H4 (cell line): ENCODE measurements at places on chromosomes 3 and 15.

DNA sequence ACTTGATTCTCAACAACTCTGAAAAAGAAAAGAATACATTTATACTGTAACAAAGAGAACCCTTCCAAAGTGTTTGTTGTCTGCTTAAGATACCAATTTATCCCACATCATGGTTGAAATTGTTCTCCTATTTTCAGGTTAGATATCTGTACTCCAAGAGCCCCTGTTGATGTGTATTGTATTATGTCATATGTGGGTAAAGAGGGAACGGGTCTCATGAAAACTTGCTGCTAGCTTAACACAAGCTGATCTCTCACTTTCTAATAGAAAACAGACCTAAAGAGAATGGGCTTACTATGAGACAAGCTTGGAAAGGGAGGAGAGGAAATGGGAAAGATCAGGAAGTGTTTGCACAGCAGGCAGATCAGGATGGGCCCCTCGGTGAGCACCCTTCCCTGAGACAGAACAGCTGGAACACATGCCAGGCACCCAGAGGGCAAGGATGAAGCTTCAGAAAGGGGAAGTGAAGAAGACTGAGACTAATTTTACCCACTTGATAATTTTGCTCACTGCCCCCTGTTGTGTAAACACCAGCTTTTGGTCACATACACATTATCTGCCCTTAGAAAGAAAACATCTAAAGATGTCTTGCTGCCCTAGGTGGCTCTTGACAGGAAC, 747.9 kb upstream of the CCDC54 start:
- no peak for DNase-seq

- no peak for DNase-seq
Observed at GRCh38 chr3:178532476-178532875, 3.8 kb upstream of the KCNMB2 start.

GRCh38 chr3:8983591-8983990, 20.3 kb upstream of the RAD18 start:
- no peak for DNase-seq

DNA sequence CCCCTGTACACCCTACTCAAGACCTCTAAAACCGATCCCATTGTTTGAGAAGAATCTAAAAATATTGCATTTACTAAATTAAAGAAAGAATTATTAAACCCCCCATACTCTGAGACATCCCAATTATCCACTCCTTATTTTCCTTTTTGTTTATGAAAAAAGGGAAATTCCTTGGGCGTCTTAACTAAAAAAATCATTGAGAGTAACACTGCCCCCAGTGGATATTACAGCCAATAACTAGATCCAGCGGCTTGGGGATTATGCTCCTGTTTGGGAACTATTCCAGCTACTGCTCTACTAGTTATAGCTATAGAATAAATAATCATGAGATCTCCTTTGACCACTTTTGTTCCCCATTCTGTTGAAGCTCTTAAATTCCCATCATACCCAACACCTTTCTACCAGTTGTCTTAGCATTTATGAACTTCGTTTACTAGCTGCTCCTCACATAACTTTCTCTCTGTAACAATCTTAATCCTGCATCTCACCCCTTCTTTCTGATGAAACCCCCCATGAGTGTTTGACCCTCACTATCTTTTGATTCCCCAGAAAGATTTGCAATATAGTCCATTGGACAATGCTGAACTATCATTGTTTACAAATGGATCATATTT, 12.7 kb upstream of the CFAP91 start:
- peak; percentile 36 for DNase-seq

DNA sequence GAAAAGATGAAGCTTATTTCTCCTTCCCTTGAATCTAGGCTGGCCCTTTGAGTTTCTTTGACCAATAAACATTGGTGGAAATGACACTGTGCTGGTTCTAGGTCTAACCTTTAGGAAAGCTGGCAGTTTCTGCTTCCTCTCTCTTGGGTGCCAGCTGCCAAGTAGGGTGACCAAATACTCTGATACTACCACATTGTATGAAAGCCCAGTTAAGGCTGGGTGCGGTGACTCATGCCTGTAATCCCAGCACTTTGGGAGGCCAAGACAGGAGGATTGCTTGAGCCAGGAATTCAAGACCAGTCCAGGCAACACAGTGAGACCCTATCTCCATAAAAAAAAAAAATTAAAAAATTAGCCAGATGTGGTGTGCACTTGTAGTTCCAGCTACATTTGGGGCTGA, 320.7 kb downstream of the ZNF621 start:
- DNase-seq = no peak

DNA sequence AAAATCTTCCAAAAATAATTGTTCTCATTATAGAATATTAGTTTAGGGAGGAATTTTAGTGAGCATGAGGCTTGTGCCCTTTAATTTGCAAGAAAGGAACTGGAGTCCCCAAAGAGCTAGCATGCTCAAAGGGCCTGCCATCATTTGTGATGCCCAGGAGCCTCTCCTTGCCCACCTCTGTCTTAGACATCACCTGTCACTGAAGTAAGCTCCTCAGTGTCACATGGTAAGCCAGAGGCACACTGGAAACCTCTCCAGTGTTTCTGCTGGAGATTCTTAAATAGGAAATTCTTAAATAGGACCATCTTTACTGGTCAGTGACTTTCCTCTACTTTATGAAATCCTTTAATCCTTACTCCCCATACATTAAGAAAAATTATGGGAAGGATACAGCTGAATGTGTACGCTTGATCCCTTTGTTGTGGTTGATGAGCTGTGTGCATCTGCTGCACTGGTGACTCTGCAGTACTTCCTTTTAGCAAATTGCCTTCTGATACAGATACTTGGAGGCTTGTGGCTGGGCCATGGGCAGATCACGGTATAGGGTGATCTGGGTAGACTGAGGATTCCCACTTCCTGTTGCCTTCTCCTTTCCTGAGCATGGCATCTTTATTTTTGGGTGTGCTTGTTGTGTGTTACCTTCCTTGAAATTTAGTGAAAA, 197.4 kb downstream of the KLHL25 start:
- no peak for DNase-seq

GRCh38 chr3:97705764-97706163, 58.8 kb upstream of the ARL6 start:
- DNase-seq = no peak

DNA sequence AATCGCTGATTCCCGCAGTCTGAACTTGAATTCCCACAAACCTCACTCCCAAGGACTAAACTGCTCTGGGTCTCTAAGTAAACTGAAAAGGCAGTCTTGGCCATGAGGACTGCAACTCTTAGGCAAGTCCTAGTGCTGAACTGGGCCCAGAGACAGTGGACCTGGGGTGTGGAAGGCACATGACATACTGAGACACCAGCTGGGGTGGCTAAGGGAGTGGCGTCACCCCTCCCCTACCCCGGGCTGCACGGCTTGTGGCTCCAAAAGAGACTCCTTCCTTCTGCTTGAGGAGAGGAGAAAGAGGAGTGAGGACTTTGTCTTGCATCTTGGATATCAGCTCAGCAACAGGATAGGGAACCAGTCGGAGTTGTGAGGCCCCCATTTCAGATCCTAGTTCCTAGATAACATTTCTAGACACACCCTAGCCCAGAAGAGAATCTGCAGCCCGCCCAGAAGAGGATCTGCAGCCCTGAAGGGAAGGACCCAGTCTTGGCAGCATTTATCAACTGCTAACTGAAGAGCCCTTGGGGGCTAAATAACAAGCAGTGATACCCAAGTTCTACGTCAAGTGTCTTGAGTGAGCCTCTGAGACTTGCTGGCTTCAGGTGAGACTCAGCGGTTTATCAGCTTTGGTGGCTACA, 110.7 kb upstream of the C3orf80 start:
- no peak for DNase-seq

DNA sequence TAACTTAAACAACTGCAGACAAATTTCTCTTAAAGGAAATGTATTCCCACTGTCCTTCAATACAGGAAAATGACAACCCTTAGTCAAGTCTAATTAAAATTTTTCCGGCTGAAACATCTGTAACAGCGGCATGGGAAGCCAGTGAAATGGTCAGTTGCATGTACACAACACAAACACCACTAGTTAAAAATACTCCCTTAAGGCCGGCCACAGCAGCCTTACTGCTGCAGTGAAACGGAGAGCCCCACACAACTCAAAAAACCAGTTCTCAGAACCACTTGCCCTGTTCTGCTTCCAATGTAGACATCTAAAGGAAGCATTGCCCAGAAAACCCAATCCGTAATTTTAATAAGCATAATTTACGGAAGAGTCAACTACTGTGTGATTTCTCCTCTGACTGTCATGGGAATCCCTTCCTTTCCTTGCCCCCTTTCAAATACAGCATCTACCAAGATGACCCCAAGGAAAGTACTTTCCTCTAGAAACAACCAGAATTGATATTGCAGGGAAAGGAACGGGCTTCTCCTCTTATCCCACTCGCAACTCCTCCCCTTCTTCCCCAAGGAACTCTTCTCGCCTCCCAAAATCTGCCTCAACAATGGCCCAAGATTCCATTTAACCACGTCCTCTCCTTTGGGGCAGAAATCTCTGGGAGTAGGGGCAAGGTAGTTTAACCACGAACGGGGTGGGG, 1.6 kb downstream of the FBN1 start:
- no peak for DNase-seq

GRCh38 chr3:160951642-160952487, 153.3 kb downstream of the B3GALNT1 start:
- DNase-seq = no peak

DNA sequence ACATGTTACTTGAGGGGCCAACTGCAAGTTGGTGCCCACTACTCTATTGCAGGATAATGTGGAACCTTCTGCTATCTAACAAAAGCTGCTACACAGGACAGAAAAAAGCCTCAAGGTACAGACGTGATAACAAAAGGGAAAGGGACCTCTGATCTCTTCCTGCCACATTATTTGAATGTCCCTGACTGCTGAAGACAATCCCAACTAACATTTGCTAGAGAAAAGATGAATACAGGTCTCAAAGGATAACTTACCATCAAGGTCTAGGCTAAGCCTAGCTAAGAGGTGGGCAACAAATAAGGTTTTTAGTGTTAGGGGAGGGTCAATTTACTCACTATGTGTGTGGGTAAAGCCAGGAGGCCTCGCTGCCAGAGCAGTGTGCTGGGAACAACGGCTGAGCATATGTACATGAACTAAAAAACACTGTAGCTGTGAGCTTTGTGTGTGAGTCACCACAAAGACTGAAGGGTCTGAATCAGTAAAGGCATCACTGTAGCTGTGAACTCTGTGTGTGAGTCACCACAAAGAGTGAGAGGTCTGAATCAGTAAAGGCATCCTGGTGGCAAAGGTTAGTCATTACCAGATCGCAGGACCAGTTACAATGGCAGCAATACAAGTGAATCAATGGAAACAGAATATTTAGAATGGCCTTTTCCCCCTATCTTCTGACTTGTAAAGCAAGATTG, 111.7 kb downstream of the LMLN start:
- DNase-seq = peak; percentile 91

- DNase-seq = peak; percentile 18
Observed at GRCh38 chr3:131072845-131073244, 46.2 kb downstream of the NEK11 start.

- DNase-seq = no peak
Observed at GRCh38 chr3:189718215-189718614, 87.0 kb downstream of the TP63 start.

DNA sequence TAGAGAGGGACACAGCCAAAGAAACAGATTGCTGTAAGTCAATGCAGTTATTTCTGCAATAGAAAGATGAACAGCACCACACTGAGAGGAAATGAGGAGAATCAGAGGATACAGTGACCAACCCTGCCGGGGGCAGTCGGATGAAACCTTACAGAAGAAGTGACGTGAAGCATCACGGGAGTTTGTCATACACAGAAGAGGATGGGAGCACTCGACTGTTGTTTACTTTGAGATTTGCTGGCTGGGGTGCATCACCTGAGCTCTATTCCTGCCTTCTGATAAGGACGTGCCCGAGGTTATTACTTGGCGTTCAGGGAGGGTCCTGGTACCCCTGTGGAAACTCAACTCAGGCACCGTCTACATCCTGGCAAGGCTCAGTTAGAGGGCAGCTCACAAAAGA, 45.4 kb downstream of the MAGEF1 start:
- no peak for DNase-seq

DNA sequence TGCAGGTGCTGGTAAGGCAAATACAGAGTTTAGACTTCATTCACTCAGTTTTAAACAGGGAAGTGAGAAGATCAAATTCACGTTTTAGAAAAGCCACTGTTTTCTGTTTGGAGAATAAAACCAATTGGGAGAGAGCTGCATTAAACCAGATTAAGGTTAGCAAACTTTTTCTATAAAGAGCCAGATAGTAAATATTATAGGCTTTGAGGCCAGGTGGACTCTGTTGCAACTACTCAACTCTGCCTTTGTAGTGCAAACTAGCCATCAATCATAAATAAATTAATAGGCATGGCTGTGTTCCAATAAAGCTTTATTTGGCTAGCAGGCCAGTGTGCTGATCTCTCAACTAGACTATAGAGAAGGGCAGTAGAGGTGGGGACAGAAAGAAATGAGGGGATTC, 33.5 kb downstream of the SUCLG2 start:
- no peak for DNase-seq

- no peak for DNase-seq
Observed at GRCh38 chr3:185912512-185912911, 25.3 kb downstream of the TRA2B start.

GRCh38 chr3:155807823-155808222, 1.7 kb upstream of the C3orf33 start:
- no peak for DNase-seq

DNA sequence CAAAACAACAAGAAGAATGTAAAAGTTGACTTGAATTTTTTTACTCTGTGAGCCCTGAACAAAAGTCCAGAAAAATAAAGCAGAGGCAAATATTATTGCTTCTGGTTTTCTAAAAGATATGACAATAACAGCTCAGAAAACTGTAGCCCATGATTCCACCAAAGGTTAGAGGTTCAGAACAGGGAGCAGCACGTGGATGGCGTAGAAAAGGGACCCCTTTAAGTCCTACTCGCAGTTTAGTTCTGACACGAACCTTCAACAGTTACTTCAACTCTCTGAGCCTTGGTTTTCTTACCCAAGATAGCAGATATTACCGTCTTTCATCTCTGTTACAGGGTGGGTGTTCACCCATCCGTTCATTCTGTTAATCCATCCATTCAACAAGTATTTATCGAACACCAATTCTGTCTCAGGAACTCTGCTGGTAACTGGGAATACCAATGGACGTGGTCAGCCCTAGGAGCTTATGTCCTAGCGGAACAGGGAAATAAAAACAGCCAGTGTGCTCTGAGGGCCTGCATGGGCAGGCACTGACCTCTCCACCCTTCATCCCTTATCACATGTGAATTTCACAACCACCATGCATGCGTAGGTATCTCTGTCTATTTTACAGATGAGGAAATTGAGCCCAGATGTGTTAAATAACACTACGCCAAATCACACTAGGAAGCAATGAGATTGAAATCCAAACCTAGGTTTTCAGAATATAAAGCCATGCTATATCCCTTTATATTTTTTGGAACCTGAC, 274.2 kb upstream of the ICE2 start:
- DNase-seq = no peak

DNA sequence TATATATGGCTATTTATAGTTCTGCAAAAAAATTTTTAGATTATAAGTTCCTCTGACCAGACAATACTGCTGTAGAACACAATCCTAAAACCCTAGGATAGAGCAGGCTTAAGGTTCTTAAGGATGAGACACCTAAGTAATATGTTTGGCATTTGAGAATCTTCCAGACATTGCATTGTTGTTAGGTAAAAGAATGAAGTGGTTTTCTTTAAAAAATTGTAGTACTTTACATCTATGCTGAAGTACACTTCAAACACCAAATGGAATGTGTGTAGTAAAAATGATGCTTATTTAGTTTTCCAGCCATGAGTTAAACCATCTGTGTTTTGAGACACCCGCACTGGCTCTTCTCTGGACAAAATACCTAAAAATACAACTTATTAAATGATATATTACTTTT, 857.7 kb downstream of the OTOL1 start:
- no peak for DNase-seq

GRCh38 chr3:155241579-155241978, 51.9 kb downstream of the STRIT1 start:
- no peak for DNase-seq

GRCh38 chr3:11956781-11957180, 47.4 kb upstream of the SYN2 start:
- no peak for DNase-seq
